ENCODE measurements at places on chromosomes 2 and 18.
A peak's percentile ranks its signal among the peaks of the same experiment; 100 is the strongest.

DNA sequence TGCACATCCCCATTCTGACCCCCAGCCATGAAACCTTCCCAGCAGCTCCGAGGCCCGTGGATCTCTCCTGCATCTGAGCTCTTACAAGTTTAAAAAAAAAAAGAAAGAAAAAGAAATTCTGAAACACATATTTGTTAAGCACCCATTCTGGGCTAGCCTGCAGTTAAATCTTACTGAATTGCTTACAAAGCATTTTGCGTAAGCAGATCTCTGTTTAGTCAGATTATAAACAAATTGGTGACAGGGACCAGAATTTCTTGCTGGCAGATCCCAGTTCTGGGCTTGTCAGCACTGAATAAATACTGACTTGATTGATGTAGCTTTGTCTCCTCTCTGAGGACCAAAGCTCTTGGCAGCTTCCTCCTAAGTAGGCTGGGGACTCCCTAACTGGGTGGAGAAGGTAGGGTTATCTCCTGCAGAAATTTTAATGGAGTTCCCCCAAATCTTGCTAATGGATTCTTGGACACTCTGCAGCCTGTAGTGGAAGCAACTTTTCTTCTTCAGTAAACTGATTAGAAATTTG, 160.9 kb downstream of the MIB1 start:
- no peak for DNase-seq

GRCh38 chr2:108594982-108595464, 60.8 kb downstream of the LIMS1 start:
- DNase-seq = no peak

- no peak for DNase-seq
Measured at GRCh38 chr2:171550613-171551012, 28.3 kb downstream of the CYBRD1 start.

GRCh38 chr2:69055688-69056470, 42.9 kb downstream of the ANTXR1 start:
- DNase-seq = no peak

- no peak for DNase-seq
Measured at GRCh38 chr2:33485051-33485450, 8.6 kb downstream of the RASGRP3 start.

DNA sequence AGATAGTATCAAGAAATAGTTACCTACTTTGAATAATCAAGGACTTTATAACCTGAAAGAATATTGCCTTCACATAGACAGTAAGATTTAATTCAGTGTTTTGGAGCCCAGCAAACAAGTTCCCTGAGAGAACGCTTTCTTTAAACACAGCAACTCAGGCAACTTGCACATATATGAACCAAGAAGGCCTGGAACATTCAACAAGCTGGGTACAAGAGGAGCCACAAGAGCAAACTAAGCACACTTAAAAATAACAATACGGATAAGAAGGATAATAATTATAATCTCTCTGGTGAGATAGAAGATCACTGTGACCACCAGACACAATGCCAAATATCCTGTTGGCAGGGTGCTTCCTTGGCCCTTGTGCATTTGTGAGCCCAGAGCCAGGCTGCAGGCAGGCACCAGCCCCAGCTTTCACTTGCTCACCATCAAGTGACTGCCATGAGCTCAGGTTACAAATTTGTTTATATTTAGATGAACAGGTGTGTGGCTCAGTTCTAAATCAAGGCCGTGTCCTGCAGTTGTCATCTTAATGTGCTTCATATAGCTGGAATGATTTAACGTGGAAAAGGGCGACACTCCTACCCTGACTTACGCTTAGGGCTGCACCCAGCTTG, 446.6 kb downstream of the IRS1 start:
- no peak for DNase-seq

DNA sequence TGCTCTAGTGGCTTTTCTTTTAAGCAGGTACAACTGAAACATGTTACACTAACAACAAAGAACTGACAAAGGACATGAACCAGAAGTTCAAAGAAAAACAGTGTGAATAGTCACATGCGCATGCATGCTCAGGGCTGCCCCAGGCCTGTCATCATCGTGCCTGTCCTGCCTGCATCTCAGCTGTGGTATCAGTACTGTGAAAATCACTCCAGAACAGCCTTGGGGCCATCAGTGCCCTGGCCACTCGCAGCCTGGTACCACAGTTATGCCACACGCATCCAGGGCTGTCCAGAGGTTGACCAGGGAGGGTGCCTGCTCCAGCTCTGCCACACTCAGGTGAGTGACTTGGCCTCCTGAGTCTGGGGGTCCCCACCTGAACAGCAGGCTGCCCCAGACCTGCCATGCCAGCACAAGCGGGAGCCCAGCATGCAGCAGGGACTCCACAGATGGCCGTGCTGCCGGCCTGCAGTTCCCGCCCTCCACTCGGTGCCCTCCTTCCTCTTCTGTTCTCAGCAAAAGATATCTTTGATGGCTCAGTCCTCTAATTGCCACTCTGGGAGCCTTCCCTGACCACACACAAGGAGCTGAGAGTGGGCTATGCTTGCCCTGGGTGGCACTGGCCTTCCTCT, 12.3 kb downstream of the LIMS2 start:
- no peak for DNase-seq

- DNase-seq = no peak
Measured at GRCh38 chr18:35835833-35836232, 136.6 kb upstream of the RMP24 start.

DNA sequence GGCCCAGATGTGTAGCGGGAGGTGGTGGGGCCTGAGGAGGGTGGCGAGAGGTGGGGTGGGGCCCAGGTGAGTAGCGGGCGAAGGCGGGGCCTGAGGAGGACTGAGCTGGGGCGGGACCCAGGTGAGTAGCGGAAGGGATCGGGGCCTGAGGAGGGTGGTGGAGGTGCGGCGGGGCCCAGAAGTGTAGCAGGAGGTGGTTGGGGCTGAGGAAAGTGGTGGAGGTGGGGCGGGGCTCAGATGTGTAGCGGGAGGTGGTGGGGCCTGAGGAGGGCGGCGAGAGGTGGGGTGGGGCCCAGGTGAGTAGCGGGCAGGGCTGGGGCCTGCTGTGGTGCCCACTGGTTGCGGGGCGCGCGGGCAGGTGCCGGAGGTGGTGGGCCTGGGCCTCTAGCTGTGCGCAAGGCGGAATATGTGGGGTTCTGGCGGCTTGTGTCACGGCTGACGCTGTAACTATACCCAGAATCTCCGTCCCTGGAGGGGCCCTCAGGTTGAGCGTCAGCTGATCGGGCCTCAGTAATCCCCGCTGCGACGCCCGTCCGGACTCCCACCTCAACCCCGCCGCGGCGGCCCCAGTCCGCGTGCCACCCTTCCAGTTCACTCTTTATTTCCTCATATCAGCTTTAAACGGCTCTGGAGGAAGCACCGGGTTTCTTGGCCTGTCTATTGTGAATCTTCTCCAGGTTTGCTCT, 866 bp upstream of the SF3B6 start:
- DNase-seq = peak; percentile 37

DNA sequence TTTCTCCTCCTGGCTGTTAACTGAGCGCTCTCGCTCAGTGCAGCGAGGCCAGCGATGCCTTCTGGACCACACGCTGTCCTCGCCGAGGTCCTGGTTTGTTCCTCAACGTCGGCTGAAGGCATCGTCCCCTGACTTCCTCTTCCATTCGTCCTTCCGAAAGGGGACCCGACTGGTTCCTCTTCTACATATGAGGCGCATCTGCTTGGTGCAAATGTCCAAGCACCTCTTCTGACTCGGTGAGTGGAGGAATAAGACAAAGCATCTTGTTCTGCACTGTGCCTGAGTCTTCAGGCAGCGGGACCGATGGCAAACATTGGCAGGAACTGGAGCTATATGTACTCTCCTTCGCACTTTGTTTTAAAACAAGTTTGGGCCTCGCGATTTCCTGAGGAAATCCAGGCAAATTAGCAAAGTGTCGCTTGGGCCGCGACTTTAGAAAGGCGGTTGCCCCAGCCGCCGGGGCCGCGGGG, 621 bp upstream of the KCNS3 start:
- DNase-seq = no peak

GRCh38 chr2:179701524-179702110, 159.8 kb downstream of the ZNF385B start:
- DNase-seq = peak; percentile 86

GRCh38 chr2:103268841-103269498, 507.1 kb downstream of the TMEM182 start:
- DNase-seq = no peak

GRCh38 chr18:44507729-44508325, 172.9 kb upstream of the SETBP1 start:
- peak; percentile 4 for DNase-seq

- DNase-seq = no peak
Measured at GRCh38 chr2:230765611-230766300, 53.1 kb downstream of the CAB39 start.

GRCh38 chr2:142582317-142582716, 295.1 kb upstream of the KYNU start:
- no peak for DNase-seq

GRCh38 chr2:163264341-163264740, 425.8 kb upstream of the KCNH7 start:
- no peak for DNase-seq

DNA sequence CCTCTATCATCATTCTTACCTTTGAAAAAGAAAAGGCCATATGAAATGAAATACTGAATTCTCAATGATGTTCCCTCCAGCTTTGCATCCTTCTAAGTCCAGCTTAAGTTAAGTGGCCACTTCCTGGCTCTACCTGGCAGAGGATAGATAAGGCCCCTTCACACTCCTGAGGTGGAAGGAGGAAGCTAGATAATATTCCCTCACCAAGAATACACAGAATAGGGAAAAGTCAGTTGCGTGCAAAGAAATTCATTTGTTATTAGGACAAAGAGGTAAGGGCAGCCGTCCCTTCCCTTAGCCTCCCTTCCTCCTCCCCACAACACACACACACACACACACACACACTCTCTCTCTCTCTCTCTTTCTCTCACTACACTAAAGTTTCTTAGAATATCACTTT, 37.5 kb downstream of the OLA1 start:
- no peak for DNase-seq

DNA sequence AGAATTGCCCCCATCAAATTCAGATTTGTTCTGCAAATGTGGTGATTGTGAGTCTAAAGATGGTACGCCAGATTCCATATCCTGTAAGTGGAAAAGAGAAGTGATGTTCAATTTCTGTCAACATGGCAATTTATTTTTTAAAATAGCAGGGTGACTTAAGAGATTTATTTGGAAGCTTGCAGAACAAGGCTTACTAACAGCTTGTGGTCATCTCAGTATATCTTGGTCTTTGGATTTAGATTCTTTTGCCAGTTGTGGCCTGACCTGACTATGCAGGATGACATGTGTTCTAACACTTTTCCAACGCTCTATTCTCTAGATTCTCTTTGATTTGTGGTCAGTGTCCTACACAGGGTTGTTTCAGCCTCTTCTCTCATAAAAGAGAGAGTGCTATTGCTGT, 74.4 kb downstream of the MAP3K20 start:
- DNase-seq = no peak

DNA sequence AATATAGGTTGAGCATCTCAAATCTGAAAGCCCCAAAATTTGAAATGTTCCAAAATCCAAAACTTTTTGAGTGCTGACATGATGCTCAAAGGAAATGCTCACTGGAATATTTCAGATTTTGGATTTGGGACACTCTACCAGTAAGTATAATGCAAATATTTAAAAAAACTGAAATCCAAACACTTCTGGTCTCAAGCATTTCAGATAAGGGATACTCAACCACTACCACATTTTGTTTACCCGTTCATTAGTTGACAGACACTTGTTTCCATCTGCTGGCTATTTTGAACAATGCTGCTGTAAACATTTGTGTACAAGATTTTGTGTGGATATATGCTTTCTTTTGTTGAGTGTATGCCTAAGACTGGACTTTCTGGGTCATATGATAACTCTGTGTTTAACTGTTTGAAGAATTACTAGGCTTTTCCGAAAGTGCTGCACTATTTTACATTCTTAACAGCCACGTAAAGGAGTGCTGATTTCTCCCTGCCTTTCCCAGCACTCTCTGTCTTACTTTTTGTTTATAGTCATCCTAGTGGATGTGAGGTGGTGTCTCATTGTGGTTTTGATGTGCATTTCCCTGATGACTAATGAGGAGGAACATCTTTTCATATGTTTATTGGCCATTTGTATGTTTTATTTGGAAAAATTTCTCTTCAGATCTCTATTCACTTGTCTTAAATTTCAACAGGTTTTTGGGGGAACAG, 19.5 kb upstream of the DCDC2C start:
- no peak for DNase-seq

GRCh38 chr2:237593036-237593435, 2.5 kb upstream of the RAB17 start:
- no peak for DNase-seq

DNA sequence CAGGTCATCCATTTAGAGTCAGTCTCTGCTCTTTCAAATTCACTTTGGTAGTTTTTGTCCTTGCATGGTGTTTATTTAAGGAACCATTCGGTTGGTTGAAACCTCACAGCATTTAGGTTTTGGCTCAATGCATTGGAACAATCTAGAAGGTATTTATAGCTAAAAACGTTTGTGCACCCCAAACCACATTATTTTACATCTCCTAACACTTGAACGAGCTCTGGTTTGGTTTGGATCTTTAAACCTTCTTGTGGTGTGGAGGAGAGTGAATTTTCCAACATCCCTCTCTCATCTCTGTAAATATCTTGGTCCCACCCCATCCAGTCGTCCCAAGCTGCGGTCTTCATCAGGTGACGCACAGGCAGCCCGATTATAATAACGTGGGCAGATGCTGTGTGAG, 287.9 kb downstream of the LPIN1 start:
- no peak for DNase-seq

DNA sequence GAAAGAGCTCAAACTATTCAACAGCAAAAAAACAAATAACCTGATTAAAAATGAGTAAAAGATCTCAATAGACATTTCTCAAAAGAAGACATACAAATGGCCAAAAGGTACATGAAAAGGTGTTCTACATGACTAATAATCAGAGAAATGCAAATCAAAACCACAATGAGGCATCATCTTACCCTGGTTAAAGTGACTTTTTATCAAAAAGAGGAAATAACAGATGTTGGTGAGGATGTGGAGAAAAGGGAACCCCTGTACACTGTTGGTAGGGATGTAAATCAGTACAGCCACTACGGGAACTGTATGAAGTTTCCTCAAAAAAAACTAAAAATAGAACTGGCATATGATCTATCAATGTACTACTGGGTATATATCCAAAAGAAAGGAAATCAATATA, 39.8 kb upstream of the TMEM163 start:
- no peak for DNase-seq

GRCh38 chr2:188647430-188648070, 326.6 kb upstream of the COL3A1 start:
- no peak for DNase-seq

- no peak for DNase-seq
Measured at GRCh38 chr2:9596621-9597311, 34.0 kb downstream of the YWHAQ start.
